ENCODE measurements at places on chromosomes 12 and 14. TPM values are rescaled to one million over a fixed set of nuclear protein-coding genes. Genes with fewer than 3 reads are reported as not detected.

GRCh38 chr12:130333341-130333740, 4.3 kb upstream of the PIWIL1 start:
- no peak for DNase-seq

- DNase-seq = no peak
These were observed 3.6 kb downstream of the TNS2 start for GRCh38 chr12:53053218-53054111.

DNA sequence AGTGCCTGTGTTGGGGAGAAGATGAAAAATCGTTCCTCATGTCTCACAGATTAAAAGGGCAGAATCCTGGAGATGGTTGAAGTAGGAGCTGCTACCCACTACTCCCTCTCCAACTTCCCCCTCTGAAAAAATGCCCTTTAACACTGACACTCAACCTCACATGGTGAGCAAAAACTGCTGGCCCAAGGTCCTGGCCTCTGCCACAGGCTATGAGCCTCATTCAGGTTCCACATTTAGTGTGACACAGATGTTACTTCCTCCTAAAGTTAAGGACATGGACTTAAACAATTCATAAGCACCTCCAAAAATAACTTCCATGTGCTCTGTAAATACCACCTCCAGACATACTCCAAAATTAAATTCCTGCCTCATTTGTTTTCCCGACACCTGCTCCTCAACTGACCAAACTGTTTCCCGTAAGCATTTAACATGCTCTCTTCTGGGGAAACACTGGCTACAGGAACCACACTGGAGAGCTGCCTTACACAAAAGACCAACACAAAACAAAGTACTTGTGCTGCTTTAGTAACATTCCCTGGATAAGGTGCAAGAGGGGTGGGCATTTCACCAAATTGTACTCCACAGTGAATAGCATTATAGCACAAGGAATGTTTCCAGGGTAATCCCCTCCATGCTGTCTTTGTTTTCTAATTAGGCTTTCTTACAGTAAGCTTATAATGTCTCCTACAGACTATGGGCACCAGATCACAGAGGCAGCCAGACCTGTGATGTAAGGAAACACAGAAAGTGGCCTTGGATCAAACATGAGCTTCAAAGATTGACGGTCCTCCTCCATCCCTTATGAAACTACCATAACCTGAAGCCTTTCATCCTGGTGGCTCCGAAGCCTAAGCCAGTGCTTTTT, 57.0 kb downstream of the PHLDA1 start:
- no peak for DNase-seq

GRCh38 chr12:9687228-9687627, 17.7 kb downstream of the CLEC2D start:
- DNase-seq = no peak

GRCh38 chr14:42424501-42424900, 817.8 kb downstream of the LRFN5 start:
- DNase-seq = no peak

- DNase-seq = no peak
These were observed 160.5 kb downstream of the KITLG start for GRCh38 chr12:88419794-88420193.

DNA sequence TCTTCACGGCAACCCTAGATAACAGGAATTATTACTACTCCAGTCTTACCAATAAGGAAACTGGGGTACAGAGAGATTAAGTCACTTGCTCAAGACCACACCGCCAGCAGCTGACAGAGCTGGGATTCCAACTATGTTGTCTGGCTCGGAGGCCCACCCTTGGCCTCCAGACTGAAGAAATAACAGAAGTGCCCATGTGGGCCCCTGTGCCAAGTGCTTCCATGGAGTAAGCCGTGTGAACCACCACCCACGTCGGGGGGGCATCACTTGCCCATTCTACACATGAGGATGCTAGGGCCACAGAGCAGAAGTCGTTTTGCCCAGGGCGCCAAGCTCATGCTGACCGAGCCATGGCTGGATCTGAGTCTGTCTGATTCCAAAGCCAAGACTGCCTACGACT, 926 bp upstream of the CMKLR1 start:
- DNase-seq = peak; percentile 46

- peak; percentile 65 for DNase-seq
These were observed 1.3 kb downstream of the PLEKHG3 start for GRCh38 chr14:64705381-64706118.

DNA sequence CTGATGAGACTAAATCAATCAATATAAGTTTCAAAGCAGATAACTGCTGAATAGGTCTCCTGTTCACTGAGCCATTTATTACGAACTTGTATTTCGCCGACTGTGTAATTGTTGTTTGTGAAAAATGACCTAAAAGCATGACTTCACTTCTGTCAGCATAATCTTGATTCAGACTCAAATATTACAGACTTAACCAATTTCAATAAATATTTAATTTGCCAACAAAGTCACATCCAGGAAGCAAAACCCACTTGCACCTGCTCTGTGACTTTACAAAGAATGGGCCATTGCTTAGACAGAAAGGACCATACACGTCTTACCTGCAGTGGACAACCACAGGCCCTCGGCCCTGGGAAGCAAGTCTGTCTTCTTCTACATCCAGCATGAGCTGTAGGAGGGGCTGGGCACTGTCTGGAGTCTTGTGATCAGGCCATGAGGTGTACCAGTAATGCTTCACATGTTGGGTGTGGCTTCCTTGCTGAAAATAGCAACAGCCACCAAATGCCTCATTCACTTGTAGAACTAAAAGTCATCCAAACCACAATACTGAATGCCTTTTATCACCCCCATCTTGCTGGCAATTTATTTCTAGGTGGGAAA, 23.5 kb upstream of the PTPRB start:
- peak; percentile 42 for DNase-seq

- no peak for DNase-seq
These were observed 13.7 kb upstream of the TCTN1 start for GRCh38 chr12:110600254-110600653.

GRCh38 chr12:47391566-47391965, 311.8 kb upstream of the AMIGO2 start:
- no peak for DNase-seq

- no peak for DNase-seq
These were observed 79.8 kb downstream of the PDE6H start for GRCh38 chr12:15052691-15053090.

DNA sequence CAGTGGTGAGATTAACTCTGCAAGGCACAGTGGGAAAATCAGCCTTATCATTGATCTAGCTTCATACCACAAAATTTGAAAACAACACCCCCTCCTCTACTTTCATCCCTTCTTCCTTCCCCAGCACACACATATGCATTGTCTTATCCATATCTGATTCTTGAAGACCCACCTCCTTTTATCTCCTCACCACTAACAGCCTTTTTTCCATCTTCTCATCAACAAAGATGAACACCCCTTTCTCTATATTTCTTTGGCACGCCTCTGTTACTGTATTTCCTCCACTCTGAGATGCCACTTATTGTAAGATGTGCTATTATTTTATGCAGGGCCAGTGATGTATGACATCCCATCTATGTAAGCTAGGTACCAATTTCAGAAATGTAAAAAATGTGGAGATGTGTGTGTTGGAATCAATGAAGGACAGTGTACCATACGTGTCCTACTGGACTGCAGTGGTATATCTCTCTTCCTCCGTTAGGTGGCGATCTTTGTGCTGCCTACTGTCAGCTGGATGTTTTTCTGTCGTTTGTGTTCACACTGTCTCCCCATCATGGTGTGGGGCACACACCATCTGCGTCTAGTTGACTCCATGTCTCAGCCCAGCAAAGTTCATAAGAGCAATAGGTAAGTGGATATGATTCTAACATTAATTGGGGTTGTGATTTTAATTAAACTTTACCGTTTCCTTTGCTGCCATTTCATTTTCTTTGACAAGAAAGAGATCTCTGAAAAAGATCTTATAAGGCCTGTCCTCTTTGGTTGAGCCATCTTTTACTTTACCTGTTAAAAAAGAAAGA, 24.0 kb downstream of the CCDC38 start:
- no peak for DNase-seq

GUCY2C gene
- total RNA-seq = not detected

TC2N gene
- 11.1 TPM for total RNA-seq

TAS2R30 gene
- 0.67 TPM for total RNA-seq

PLA2G1B gene
- not detected for total RNA-seq

PRB2 gene
- total RNA-seq = not detected

RNASE4 gene
- 9.4 TPM for total RNA-seq

NOP9 gene
- total RNA-seq = 23.4 TPM

TDRD9 gene
- total RNA-seq = 2.7 TPM

ZNF84 gene
- 16.9 TPM for total RNA-seq

All from Right ventricle myocardium superior (tissue), 1 donor.